ENCODE measurements at places on chromosomes 3 and 15. TPM values are rescaled to one million over a fixed set of nuclear protein-coding genes. Genes with fewer than 3 reads are reported as not detected.

- H3K36me3 ChIP-seq, result no peaks in the 10 kb centered on the region
- no peaks in the 10 kb centered on the region for H3K27me3 ChIP-seq
Measured at GRCh38 chr3:176697284-176697889, 499.9 kb downstream of the TBL1XR1 start.

DNA sequence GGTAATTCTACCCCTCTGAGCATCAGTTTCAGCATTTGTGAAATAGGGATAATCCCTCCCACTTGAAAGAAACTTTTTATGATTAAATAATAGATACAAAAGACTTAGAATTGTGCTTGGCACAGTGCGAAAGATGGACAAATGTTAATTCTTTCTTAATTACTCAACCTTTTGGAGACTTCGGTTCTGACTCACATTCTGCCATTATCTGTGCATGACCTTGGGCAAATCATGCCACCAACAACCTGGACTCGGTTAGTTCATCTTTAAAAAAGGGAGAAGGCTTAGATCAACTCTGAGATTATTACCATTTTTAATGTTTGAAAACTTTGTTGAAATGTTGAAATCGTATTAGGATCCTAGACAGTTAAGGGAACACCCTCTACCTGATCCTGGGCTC, 40.6 kb upstream of the POLR2M start:
- H3K36me3 ChIP-seq, result no peaks in the 10 kb centered on the region
- H3K27me3 ChIP-seq, result no peaks in the 10 kb centered on the region
- no peak overlapping the region for H3K27ac ChIP-seq
- DNase-seq, result no peak
- no peak overlapping the region for H3K4me3 ChIP-seq

DNA sequence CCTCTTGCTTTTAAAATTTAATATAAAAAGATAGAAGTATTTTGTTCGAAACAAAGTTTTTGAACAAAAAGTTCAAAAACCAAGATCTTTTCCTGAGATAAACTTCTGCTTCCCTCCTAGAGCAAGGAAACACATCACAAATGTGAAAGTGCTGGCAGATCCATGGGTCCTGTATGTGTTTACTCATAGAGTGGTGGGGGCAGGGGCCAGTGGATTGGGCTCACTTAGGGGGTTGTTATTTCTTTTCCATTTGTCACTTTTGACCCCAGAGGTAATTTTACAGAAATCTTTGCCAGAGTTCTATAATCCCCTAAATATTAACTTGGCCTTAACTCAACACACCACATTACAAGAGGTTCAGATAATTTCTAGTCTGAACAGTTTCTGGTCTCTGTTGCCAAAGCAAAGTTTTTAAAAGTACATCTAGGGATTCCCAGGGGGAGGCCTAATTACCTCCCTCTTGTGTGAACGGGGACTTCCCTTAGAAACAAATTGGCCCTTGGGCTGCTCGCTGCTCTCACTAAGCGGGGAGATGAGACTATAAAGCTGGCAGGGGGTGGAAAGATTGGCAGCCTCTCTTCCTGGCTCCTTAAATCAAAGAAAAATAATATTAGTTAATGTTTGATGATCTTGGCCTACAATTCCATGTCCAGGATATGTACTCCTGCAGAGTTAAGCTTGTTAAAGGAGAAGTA, 66.8 kb upstream of the PTX3 start:
- peaks cover 35% of the 10 kb centered on the region for H3K4me1 ChIP-seq
- peak overlapping the region; percentile 14 for H3K27ac ChIP-seq
- H3K4me3 ChIP-seq, result no peak overlapping the region
- no peaks in the 10 kb centered on the region for H3K36me3 ChIP-seq

GRCh38 chr15:25846377-25846776, 16.8 kb downstream of the ATP10A start:
- H3K4me1 ChIP-seq, result no peaks in the 10 kb centered on the region
- no peak overlapping the region for H3K4me3 ChIP-seq

The VILL gene
- total RNA-seq, result 86.8 TPM

The SUSD5 gene
- total RNA-seq, result 0.93 TPM

The HRG gene
- total RNA-seq, result 0.40 TPM

The LRRC31 gene
- total RNA-seq, result 2.8 TPM
